Activated naive CD8-positive, alpha-beta T cell treated with anti-CD3 and anti-CD28 coated beads for 36 hours (primary cell): ENCODE measurements at places on chromosomes 7 and 10. TPM values are rescaled to one million over a fixed set of nuclear protein-coding genes. Genes with fewer than 3 reads are reported as not detected.

DNA sequence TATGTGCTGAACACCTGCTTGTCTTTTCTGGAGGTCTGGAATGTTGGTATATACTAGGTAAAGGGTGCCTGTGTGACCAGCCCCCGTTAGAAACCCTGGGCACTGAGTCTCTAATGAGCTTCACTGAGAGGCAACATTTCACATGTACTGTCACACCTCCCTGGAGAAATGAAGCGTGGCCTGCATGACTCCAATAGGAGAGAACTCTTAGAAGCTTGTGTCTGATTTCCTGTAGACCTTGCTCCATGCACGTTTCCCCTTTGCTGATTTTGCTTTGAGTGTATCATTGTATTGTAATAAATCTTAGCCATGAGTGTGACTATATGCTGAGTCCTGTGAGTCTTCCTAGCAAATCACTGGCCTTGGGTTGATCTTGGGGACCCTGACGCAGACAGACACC is 82.8 kb downstream of the PPP1R3C start:
- no peak for DNase-seq
- no peaks in the 10 kb centered on the region for H3K36me3 ChIP-seq
- no peak overlapping the region for H3K27ac ChIP-seq
- H3K4me1 ChIP-seq, result no peaks in the 10 kb centered on the region
- no peak overlapping the region for H3K4me3 ChIP-seq
- H3K27me3 ChIP-seq, result no peaks in the 10 kb centered on the region

DNA sequence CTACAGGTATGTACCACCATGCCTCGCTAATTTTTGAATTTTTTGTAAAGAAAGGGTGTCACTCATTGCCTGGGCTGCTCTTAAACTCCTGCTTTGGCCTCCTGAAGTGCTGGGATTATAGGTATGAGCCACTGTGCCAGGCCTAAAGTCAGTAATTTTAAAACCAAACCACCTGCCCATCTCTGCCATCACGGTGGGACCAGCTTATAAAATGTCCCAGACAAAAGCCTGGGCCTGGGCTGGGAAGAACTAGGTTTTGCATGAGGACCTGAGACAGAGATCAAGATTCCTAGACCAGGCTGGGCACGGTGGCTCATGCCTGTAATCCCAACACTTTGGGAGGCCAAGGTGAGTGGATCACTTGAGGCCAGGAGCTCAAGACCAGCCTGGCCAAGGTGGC is 395.6 kb downstream of the CALN1 start:
- no peak overlapping the region for H3K27ac ChIP-seq
- no peaks in the 10 kb centered on the region for H3K36me3 ChIP-seq
- no peaks in the 10 kb centered on the region for H3K4me1 ChIP-seq
- no peaks in the 10 kb centered on the region for H3K27me3 ChIP-seq

- H3K27ac ChIP-seq, result no peak overlapping the region
- DNase-seq, result no peak
- H3K4me3 ChIP-seq, result no peak overlapping the region
These were observed 56.3 kb downstream of the IFIT5 start for GRCh38 chr10:89470628-89471027.

- no peak for DNase-seq
- no peaks in the 10 kb centered on the region for H3K4me1 ChIP-seq
- H3K36me3 ChIP-seq, result no peaks in the 10 kb centered on the region
- H3K4me3 ChIP-seq, result no peak overlapping the region
- H3K27me3 ChIP-seq, result peaks cover 8% of the 10 kb centered on the region
These were observed 907.6 kb downstream of the KCNMA1 start for GRCh38 chr10:76729841-76730487.

DNA sequence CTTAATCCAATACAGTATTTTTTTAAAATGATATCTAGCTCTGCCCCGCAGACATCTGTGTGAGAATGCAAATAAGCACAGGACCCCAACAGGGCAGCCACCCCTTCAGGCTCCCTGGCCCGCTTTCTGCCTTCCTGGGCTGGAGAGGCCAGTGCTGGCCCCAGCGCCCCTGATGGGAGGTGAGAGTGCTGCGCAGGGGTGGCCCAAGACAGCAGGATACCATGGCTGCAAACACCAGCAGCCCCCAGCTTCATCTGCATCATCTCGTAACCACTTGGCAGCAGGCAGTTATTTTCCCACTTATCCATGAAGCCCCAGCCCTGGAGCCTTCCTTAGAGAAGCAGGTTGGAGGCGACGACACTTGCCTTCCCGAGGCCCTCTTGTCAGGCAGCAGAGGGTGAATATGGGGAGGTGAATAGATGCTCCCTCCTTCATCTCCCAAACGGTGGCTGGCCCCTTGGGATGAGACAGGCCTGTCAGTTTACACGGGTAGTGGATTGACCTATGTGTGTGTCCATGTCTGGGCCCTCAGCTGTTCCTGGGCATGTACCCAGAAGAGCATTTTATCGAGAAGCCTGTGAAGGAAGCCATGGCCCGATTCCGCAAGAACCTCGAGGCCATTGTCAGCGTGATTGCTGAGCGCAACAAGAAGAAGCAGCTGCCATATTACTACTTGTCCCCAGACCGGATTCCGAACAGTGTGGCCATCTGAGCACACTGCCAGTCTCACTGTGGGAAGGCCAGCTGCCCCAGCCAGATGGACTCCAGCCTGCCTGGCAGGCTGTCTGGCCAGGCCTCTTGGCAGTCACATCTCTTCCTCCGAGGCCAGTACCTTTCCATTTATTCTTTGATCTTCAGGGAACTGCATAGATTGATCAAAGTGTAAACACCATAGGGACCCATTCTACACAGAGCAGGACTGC is 71.2 kb downstream of the ALOX5 start:
- H3K36me3 ChIP-seq, result no peaks in the 10 kb centered on the region
- H3K4me3 ChIP-seq, result no peak overlapping the region
- no peaks in the 10 kb centered on the region for H3K27me3 ChIP-seq

Gene CALML5
- not detected for total RNA-seq

- H3K36me3 ChIP-seq, result peaks cover 26% of the 10 kb centered on the region
- peak overlapping the region; percentile 99 for H3K4me3 ChIP-seq
- no peaks in the 10 kb centered on the region for H3K27me3 ChIP-seq
- peak; percentile 61 for DNase-seq
These were observed 220.9 kb upstream of the MKLN1 start for GRCh38 chr7:131106681-131107336.

DNA sequence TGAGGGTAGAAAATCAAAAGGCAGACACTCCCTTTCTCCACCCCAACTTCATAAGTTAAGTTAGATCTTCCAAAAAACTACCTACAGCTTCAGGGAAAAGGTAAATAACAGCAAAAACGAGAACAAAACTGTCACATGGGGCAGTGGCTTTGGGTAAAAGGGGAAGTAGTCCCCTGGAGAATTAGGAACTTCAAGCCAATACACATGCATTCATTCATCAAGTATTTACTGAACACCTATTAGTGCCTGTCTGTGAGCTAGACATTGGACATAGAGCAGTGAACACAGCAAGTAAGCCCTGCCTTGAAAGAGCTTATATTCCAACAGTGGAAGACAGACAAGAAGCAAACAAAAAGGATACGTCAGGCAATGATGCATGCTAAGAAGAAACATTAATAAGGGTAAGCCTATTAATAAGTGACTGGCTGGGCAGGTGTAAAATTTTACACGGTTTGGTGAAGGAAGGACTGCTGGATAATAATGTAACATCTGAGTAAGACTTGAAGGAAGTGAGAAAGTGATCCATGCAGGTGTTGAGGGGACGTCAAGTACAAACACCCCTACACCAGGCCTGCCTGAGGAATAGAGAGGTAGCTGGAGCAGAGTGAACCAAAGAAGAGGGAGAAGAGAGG is 69.6 kb upstream of the RAPGEF5 start:
- DNase-seq, result no peak
- H3K4me1 ChIP-seq, result no peaks in the 10 kb centered on the region
- H3K36me3 ChIP-seq, result no peaks in the 10 kb centered on the region
- no peak overlapping the region for H3K27ac ChIP-seq

Gene BPGM
- total RNA-seq, result 17.4 TPM
